Effector memory CD4-positive, alpha-beta T cell (primary cell): ENCODE measurements at places on chromosomes 12 and 14.

DNA sequence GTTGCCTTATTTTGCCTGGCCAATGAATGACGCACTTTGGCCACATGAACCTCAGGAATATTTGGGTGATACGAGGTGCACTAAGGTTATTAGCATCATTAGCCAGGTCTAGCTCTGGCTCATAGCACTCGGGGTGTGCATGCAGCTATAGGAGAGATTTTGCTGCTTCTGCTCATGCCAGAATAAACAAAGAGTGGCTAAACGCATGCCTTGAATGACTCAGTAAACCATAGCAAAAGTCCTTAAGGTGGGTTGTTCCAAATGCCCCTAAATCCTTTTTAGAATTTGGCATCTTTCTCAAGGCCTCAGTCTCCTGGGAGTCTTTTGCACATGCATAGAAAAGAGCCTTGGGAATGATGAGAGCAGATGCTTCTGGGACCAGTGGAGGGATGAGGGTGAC is 343.7 kb upstream of the FKBP4 start:
- DNase-seq, result no peak

GRCh38 chr12:58787021-58787760 is 133.1 kb downstream of the LRIG3 start:
- no peak for DNase-seq

- DNase-seq, result no peak
Measured at GRCh38 chr12:3483089-3483488, 7.9 kb upstream of the PRMT8 start.

DNA sequence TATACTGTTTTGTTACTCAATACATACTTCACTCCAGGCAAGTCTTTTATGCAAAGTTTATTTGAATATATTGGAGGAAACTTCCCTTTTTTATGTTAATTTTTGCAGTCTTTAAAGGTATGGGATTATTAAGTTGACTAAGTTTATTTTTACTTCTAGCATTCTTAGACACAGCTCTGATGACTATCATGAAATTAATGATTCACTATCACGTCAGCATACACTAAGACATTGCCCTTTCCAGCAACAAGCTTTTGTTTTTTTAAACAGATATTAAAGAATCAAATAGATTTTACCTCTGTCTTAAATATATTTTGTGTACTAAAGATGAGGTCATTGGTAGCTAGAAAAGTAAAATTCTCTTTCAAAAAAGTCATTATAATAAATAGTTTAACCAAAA is 52.1 kb downstream of the DERA start:
- DNase-seq, result no peak

- no peak for DNase-seq
Measured at GRCh38 chr12:9388379-9388778, 180.2 kb upstream of the PZP start.

DNA sequence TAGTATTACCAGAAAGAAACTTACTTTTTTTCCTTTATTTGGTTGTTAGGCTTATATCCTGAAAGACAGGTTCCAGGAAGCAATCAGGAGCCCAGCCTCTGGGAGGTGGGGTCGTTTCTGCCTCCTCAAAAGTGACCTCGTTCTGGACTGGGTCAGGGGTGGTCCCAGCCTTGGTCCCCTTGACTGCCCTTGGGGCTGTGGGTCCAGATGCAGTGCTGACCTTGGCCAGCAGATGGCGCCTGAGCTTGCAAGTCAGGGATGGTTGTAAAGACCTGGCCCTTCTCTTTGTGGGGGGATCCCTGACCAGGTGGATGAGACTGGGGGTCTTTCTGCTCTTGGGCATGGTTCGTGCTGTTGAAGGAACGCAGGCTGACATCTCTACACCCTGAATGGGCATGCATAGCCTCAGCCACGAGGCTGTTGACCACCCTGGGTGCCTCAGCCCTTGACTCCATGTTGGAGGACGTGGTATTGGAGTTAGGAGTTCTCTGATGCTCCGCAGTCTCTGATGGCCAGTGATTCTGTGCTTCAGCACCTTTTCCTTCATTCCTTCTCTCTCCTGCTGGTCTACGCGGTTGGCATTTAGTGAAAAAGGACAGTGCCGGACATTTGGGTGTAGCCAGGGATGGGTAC is 62.4 kb downstream of the ADCK1 start:
- DNase-seq, result peak; percentile 62

DNA sequence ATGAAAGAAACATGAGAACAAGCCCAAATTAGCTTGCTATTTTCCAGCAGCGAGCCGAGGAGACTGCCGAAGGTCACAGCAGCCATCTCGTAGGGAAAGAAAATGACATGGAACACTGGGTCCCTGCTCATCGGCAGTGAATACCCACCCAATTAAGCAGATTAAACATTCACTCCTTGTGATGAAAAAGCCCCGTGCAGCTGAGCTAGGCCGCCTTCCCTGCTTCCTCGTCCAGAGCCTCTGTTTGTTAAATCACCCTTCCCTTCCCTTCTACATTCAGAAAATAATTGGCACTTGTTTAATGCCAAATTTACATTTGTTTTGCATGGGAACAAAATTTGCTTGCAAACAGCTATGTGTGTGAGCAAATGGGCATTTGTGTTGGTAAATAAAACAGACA is 342.5 kb downstream of the RMST start:
- DNase-seq, result no peak

DNA sequence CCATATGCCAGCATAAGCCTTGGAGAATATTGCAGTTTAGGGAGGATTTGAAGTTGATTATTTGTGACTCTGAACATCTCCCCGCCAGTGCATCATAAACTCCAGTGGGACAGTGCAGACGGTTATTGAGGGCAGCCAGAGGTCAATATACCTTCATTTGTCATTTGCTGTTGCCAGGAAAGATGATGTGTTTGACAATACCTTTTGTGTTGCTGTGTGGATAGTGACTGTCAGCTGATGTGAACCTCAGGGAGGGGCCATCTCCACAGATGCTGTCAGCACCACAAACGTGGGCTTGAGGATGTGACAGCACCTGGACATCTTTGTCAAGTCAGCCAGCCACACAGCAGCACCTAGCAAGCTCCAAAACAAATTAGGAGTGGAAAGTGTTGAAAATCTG is 11.5 kb downstream of the CCDC198 start:
- DNase-seq, result no peak

- DNase-seq, result no peak
Measured at GRCh38 chr12:113056631-113057488, at the start of gene DTX1. Gene DTX1, plus strand, starts transcription at chr12:113056730. Its CDS starts 1,463 bp downstream, at chr12:113058193.
